ENCODE measurements at places on chromosomes 13 and 19.

GRCh38 chr13:109725297-109725696 is 61.1 kb downstream of the IRS2 start:
- no peak for DNase-seq

- DNase-seq, result no peak
Measured at GRCh38 chr19:42595550-42596172, 937 bp upstream of the CEACAM8 start.

GRCh38 chr13:68675209-68675608 is 1432.4 kb upstream of the ATXN8OS start:
- DNase-seq, result no peak

GRCh38 chr13:26488236-26489003 is 69.1 kb upstream of the WASF3 start:
- DNase-seq, result no peak

- DNase-seq, result no peak
Measured at GRCh38 chr19:50516456-50516855, 2.7 kb upstream of the ASPDH start.

GRCh38 chr19:3785451-3785937 is 687 bp downstream of the MATK start:
- no peak for DNase-seq

DNA sequence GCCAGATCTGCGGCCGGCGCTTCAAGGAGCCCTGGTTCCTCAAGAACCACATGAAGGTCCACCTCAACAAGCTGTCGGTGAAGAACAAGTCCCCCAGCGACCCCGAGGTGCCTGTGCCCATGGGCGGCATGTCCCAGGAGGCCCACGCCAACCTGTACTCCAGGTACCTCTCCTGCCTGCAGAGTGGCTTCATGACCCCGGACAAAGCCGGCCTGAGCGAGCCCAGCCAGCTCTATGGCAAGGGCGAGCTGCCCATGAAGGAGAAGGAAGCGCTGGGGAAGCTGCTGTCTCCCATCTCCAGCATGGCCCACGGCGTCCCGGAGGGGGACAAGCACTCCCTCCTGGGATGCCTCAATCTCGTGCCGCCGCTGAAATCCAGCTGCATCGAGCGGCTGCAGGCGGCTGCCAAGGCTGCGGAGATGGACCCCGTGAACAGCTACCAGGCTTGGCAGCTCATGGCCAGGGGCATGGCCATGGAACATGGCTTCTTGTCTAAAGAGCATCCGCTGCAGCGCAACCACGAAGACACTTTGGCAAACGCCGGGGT is 72.6 kb downstream of the ZNF536 start:
- no peak for DNase-seq

- no peak for DNase-seq
Measured at GRCh38 chr13:19890030-19890429, 26.6 kb upstream of the ZMYM5 start.

- DNase-seq, result no peak
Measured at GRCh38 chr13:46207828-46208227, 3.9 kb upstream of the LRRC63 start.

DNA sequence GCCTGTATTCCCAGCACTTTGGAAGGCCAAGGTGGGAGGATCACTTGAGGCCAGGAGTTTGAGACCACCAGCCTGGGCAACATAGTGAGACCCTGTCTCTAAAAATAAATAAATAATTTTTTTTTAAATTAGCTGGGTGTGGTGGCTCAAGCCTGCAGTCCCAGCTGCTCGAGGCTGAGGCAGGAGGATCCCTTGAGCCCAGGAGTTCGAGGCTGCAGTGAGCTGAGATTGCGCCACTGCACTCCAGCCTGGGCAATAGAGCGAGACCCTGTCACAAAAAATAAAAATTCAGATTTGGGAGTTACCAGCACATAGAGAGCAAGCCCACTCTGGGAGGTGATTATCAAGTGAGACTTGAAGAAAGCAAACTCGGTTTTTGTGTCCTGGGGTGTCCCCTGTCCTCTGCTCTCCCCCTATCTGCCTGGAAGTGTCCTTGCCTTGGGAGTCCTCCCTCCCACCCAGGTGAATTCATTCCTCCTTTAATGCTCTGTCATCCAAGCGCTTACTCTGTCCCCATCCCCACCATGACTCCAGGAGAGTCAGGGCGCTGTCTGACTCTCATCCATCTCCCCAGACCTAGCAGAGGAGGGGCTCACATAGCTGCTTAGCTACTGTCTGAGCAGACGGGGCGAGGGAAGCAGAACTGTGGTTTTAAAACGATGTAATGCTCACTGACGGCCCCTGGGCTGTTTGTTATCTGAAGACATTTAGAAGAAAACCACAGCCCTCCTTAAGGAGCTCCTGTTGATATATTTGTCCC is 146.8 kb downstream of the STK24 start:
- no peak for DNase-seq

- no peak for DNase-seq
Measured at GRCh38 chr13:48629277-48629676, 24.5 kb upstream of the CYSLTR2 start.

DNA sequence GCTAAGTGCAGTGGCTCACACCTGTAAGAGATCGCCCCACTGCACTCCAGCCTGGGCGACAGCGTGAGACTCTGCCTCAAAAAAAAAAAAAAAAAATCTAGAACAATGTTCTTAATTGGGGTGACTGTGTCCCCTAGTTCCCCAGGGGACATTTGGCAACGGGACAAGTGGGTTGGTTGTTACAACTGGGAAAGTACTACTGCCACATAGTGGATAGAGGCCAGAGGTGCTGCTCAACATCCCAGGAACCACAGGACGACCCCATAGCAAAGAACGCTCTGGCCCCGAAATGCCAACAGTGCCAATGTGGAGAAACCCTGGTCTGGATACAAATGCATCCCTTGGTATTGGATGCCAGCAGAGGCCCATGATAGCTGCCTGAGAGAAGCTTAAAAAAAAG is 11.8 kb downstream of the NLRP12 start:
- DNase-seq, result no peak

GRCh38 chr19:38769635-38770211 is 3.6 kb downstream of the LGALS7 start:
- DNase-seq, result peak; percentile 89

DNA sequence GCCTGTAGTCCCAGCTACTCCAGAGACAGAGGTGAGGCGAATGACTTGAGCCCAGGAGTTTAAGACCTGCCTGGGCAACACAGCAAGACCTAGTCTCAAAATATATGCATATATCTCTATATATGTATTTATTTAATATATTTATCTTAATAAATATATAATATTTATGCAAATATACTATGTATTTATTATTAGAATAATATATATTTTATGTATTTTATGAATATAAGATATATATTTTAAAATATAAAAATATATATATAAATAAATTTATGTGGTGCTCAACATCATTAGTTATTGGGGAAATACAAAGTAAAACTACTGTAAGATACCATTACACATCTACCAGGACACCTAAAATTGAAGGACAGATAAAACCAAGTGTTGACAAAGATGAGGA is 58.1 kb upstream of the IPO5 start:
- DNase-seq, result no peak

DNA sequence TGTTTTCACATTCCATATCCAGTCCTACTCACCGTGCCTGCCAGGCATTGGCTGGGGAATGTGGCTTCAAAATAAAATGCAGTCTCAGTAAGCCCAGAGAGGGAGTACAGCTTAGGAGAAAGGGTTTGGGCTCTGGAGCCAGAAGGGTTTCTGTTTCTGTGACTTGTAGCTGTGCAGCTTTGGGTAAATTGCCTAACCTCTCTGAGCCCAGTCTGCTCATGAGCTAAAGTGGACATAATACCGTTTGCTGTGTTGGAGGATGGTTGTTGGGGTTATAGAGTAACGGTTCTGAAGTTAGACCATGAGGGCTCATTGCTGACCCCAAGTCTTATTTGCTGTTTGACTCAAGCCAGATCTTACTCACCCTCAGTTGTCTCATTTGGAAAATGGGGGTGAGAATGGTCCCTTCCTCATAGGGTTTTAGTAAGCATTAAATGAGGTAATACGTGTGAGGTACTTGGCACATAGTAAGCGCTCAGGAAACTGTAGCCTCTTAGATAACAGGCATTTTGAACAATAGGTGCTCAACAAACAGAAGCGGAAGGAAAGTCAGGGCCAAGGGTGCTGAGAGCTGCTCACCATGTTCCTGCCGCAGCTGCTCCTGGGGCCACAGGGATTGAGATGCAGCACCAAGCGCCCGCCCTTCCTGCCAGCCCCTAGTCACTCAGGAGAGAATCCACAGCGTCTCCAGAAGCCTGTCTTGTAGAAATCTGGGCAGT is 45.5 kb downstream of the C13orf42 start:
- no peak for DNase-seq

GRCh38 chr13:79386125-79386826 is 19.8 kb downstream of the RBM26 start:
- DNase-seq, result peak; percentile 47

DNA sequence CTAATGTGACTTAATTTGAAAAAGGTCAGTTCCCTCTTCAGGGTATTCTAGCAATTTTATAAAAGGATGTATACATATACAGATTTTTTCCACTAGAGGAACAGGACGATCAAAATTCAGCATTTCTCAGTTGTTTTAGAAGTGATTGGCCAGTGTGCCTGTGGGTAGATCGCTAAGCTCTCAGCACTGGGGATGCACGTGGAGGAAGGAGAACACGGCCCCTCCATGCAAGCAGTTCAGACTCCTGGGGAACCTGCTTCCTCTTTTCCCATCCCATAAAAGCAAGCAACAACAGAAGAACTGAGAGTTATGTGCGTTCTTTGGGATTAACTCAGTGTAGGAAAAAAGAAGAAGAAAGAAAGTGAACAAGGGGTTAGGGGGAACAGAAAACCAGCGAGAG is 328.8 kb downstream of the FOXO1 start:
- no peak for DNase-seq

DNA sequence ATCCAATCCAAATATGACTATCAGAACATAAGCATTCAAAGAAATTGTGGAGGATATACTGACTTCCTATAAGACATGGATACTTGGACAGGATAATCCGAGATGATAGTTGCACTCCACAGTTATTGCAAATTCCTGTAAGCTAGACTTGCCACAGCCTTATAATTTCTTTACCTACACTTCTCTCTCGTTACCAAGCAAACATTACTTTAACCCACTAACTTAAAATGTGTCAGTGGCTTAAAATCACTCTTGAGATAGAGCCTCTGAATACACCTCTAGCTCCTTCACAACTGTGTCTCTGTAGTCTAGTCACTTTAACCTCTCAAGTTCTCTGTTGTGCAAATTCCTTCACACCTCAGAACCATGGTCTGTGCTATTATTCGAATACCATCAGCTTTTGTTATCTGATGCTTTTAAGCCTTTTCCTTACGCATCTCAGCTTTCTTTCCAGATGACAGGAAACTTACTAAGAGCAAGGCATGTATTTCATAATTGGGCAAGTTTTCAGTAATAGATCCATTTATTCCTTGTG is 474.9 kb upstream of the MIR17HG start:
- DNase-seq, result no peak

DNA sequence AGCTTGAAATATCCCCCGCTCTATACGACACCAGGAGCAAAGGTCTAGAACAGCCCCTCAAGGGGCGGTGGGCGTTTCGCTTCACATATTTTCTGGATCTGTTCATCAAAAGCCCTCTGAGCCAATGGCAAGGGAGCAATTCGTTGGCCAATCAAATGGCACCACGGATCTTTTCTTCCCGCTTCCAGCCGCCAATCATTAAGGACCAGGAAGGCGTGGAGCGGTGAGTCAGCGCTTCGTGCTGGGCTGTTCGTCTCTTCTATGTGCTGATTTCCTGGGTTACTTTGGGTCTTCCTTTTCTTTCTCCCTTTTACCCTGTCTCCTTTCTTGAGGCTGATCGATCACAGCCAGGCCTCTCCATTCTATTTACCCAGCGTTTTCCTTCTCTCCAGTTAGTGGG is at the start of gene NLRP4:
TSS of gene NLRP4 (plus strand) at position 201 of the 400 bp plus-strand sequence. CDS start 15,541 bp downstream, outside the sequence.
- no peak for DNase-seq

GRCh38 chr19:49712397-49712859 is 21.5 kb downstream of the CPT1C start:
- no peak for DNase-seq

DNA sequence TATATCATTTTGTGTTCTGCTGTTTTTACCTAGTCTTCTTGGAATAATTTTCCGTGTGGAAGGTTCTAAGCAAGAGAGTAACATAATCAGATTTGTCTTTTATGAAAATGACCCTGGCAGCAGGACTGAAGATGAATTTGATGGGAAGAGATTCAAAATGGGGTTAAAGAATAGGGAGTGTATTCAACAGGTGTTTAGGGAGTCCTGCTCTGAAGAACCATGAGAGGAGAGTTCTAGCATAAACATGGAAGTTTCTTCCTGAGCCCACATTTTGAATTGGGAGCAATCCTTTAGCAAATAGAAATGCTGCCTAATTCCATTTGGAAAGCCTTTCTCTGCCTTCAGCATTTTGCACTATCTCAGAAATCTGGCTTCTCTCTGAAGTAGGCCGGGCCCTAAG is 127.0 kb downstream of the CDK8 start:
- DNase-seq, result no peak

DNA sequence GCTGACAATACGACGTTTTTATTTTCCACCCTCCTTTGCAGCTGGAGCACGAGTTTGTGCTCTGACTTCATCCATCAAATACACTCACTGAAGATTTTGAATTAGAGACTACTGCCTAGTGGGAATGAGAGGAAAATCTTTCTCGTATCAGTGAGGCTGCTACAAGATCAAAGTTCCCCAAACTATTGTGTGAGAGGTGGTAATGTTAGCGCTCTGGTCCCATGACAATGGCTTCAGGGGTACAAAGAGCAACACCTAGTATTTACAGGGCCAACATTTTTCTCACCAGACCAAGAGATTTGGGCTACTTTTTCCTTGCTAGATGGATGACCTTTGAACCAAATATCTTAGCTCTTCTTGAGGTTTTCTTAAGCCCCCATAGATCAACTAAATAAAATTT is 30.3 kb upstream of the PDX1 start:
- no peak for DNase-seq

- DNase-seq, result peak; percentile 81
Measured at GRCh38 chr19:17001603-17002183, 24.9 kb downstream of the CPAMD8 start.

- no peak for DNase-seq
Measured at GRCh38 chr13:71610876-71611275, 256.1 kb downstream of the DACH1 start.

GRCh38 chr19:46726971-46727501 is 10.1 kb upstream of the PRKD2 start:
- no peak for DNase-seq

- no peak for DNase-seq
Measured at GRCh38 chr13:21006141-21007005, 55.0 kb downstream of the LATS2 start.

- no peak for DNase-seq
Measured at GRCh38 chr19:41994521-41994971, 516 bp upstream of the ATP1A3 start.

DNA sequence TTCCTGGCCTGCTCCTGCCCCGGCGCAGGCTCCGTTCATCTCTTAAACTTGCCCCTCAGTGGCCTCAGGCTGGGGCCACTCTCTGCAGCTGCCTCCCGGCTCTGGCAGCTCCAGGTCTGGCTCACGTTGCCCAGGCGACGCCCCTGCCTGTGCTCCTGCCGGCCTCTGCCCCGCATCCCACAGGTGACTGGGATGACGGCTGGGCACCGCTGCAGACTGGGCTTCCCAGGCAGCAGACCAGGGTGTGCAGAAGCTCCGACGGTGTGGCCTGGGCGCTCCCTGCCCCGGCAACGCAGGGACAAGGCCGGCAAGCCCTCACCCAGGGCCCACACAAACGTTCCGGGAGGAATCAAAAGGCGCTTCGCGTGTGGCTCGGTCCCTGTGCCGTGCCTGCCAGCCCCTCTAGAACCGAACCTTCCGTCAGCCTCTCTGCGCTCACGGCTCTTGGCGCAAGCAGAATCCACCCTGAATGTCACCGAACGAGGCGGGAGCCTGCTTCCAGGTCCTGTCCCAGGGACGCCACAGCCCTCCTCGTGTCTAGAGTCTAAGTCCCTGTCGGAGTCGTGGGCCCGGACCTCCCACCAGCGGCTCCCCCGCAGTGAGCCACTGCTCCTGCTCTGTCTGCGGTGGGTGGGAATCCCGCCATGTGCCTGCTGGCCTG is 64.8 kb downstream of the MLLT1 start:
- no peak for DNase-seq
